NCI-H1694 treated with DMSO at 0.1 percent for 48 hours (cell line): ENCODE measurements at places on chromosomes 1 and 21.
A peak's percentile ranks its signal among the peaks of the same experiment; 100 is the strongest.

GRCh38 chr1:33572387-33572786, 99.9 kb downstream of the ZSCAN20 start:
- DNase-seq, result no peak

DNA sequence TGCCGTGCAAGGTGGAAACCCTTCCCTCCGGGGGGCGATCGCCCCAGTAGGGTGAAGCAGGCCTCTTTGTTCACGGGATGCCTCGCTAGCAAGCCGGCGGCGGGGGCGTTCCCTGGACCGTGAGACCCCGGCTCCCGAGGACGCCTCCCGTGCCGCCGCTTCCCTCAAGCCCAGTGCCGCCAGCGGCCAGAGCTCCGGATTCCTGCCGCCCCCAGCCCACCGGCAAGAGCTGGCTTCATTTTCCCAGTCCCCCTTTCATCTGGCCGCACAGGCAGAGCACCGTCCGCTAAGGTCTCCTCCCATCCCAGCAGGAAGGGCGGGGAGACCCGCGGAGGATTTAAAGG, 16.3 kb downstream of the IER5 start:
- DNase-seq, result no peak

GRCh38 chr21:16891821-16892220, 621.0 kb upstream of the CXADR start:
- no peak for DNase-seq

GRCh38 chr21:41616031-41616591, 108.2 kb upstream of the TMPRSS2 start:
- no peak for DNase-seq

DNA sequence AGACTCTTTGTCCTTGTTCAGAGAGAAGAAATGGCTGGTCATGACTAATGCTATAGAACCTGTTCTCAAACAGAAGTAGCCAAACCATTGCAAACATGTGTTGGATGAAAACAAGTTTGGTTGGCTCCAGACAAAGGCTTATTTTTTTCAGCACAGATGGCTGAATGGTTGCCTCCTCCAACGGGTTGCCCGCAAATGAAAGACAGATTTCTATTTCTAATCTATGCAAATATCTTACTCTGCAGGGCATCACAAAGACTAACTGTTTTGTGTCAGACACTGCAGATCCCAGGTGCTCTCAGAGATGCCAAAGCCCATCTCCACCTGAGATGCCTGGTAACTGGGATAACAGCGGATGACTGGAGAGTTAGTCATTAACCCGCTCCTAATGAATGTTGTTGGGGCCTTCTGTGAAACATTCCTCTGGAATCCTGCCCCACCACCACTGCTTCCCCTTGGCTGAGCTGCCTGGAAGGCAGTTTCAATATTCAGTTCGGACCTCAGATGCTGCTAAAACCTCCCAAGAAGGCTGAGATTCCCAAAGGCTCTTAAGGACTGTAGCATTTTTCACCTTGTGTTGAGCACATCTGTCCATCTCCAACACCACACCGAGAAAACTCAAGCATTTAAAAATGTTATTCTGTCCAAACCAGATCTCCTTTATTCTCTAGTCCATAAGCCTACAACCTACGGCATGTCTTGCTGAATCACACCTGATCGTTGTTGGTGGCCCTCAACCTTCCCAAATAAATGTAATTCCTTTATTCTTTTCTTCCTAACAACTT, 104.4 kb downstream of the PTPN14 start:
- peak; percentile 58 for DNase-seq

- no peak for DNase-seq
Observed at GRCh38 chr1:210272666-210273065, 40.1 kb downstream of the SERTAD4 start.

GRCh38 chr1:153639280-153639679, 5.4 kb downstream of the CHTOP start:
- DNase-seq, result no peak

DNA sequence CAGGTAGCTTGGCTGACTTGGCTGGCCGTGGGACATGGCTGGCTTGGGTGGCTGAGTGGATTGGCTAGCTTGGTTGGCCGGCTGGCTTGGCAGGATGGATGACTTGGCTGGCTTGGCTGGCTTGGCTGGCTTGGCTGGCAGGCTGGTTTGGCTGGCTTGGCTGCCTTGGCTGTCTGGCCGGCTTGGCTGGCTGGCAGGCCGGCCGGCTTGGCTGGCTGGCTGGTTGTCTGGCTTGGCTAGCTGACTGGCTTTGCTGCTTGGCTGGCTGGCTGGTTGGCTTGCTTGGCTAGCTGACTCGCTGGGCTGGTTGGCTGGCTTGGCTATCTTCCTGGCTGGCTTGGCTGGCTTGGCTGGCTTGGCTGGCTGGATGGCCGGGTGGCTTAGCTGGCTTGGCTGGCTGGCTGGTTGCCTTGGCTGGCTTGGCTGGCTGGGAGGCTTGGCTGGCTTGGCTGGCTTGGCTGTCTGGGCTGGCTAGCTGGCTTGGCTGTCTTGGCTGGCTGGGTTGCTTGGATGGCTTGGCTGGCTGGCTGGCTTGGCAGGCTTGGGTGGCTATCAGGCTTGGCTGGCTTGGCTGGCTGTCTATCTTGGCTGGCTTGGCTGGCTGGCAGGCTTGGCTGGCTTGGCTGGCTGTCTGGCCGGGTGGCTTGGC, 129.7 kb upstream of the FAM72C start:
- no peak for DNase-seq

DNA sequence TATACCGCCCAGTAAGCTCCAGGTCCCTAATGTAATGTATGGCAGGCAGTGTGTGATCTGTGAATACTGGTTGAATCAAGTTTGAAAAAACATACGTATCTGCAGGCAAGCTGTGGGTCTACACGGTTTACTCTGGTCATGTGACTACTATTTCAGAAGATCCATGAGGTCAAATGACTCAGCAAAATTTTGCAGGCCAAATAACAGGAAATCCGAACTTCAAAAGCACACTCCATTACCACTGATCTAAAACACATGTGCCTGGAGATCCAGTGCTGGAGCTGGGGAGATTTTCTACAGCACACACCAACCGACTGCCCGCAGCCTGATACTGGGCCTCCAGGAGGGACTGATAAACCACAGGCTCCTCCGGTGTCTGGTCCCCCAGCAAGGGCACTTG, 64.5 kb upstream of the SLC44A3 start:
- DNase-seq, result no peak

- no peak for DNase-seq
Observed at GRCh38 chr1:183093786-183094298, 70.6 kb downstream of the LAMC1 start.

DNA sequence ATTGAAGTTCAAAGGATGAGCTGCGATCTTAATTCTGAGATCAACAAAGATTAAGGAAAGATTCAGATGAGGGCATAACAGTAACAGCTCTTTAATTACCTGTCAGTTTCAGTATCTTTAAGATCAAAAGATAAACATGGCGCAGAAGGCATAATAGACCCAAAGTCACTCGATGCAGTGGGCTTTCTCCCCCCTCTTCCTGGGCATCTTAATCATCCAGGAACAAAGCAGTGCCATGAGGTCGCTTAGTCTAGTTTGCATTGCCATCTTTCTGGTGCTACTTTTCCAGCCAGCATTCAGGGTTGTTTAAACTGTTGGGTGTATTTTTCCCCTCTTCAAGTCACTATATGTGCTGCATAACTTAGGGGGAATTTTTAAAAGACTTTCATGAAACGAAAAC, 72.3 kb downstream of the HUNK start:
- no peak for DNase-seq

- no peak for DNase-seq
Observed at GRCh38 chr21:33608559-33608958, 20.1 kb upstream of the DONSON start.

DNA sequence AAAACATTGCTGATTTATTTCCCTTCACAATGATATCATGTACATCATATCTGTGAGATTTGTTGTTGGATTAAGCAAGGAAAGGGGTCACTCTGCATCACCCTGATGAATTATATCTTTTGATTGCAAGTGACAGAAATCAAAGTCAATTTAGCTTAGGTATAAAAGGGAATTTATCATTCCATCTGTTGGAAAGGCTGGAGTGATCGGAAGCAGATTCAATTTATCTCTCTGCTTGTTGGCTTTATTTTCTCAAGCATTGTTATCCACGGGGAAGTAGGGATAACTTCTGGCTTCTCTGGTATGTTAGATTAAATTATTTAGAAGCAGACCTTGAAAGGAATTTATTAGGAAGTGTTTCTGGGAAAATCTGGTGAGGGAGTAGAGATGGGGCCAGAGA, 226.6 kb downstream of the PTGER3 start:
- DNase-seq, result no peak

- DNase-seq, result no peak
Observed at GRCh38 chr21:33089395-33090119, 19.6 kb downstream of the OLIG1 start.

GRCh38 chr1:69459244-69459643, 108.5 kb upstream of the LRRC7 start:
- no peak for DNase-seq

- DNase-seq, result no peak
Observed at GRCh38 chr1:46188295-46189030, 9.8 kb downstream of the POMGNT1 start.

DNA sequence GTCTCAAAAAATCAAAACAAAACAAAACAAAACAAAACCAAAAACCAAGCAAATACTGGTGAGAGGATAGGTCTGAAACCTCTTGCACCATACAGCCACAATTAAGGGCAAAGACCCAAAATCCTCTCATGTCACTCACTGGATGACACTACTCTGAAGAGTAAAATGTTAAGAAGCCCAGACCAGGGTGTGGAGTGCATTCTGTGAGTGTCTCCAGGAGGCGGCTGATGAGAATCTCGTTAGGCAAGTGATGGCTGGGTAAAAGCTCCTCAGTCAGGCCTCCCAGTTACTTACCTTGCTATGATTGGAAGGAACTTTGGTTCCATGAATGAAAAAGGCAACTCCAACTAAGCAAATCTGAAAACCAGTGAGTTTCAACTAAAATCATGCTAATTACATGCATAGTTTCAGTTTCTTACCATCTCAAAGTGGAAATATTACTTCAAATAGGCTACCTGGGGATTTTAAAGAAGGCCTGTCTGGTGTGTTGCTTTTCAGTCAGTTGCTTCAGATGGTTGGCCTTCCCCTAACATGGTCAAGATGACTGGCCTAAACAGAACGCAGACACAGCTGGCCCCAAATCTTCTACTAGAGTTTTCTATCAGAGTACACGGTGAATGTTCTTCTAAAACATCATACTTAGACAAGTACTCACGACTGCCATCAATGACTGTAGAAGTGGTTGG, 95.1 kb downstream of the KIAA0319L start:
- DNase-seq, result no peak

DNA sequence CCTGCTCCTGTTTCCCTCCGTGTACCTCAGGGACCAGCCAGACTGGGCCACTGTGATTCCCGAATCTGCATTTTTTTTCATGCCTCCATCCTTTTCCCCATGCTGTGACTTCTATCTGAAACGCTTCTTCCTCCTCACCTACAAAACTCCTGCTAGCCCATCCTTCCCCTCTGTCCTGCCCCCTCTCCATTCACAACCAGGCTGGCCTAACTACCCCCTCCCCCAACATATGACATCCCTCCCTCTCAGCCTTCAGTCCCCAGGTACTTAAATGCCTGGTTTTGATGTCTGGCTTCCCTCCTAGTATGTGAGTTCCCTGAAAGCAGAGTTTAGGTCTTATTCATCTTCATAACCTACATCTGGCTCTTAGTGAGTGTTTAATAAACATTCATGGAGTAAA, 82.7 kb downstream of the TAS1R2 start:
- no peak for DNase-seq

DNA sequence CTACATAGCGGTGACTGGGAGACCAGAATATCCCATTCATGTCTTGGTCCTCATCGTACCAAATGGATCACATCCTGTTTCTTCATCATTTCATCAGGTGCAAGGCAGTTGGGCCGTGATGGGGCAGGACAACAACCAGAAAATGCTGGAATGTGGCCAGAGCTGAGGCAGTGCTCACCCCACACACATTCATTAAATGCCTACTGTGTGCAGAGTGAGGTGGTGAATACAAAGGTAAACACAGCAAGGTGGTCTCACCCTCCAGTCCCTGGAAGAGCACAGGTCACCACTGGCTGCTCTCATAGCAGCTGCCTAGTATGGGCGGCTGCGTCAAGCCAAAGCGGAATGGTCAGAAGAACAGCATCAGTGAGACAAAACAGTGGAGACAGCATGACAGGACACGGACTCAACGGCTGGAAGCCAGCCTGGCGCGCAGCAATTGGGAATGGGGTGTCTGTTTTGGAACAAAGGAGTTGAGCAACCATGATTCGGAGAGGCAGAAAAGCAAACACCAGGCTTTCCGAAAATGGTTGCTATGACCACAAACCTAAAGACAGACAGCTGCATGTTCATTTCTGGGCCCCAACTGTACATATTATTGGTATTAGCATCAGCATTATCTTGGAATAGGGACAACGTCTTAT, 5.6 kb upstream of the ADAMTSL4 start:
- DNase-seq, result no peak
